ENCODE measurements at places on chromosomes 12 and 14. TPM values are rescaled to one million over a fixed set of nuclear protein-coding genes. Genes with fewer than 3 reads are reported as not detected.

FBLN5 gene
- total RNA-seq = 9.9 TPM

KLRC3 gene
- total RNA-seq = 1.6 TPM

RFX4 gene
- not detected for total RNA-seq

ARMH4 gene
- not detected for total RNA-seq

CFAP73 gene
- not detected for total RNA-seq

NID2 gene
- 0.42 TPM for total RNA-seq

CMA1 gene
- not detected for total RNA-seq

ARG2 gene
- total RNA-seq = 0.62 TPM

RFLNA gene
- total RNA-seq = not detected

TUBA1C gene
- 44.1 TPM for total RNA-seq

DNA sequence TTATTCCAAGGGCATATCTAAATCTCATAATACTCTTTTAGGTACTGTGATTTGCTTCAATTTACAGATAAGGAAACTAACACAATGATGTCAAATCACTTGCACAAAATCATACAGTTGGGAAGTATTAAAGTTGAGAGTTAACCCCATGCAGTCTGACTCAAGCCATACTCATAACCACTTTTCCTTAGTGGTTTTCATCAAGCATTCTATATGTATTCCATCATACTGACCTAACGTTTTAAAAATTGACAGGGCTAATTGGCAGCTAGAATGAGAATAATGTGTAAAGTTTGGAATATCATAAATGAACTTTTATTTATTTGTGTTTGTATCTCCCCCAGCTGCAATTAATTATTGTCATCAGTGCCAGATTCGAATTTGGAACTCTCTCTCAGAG, 20.9 kb downstream of the PUS7L start:
- H3K27me3 ChIP-seq = no peaks in the 10 kb centered on the region
- H3K4me1 ChIP-seq = no peaks in the 10 kb centered on the region
- no peak overlapping the region for H3K4me3 ChIP-seq
- peaks cover 27% of the 10 kb centered on the region for H3K36me3 ChIP-seq
- H3K27ac ChIP-seq = no peak overlapping the region

DNA sequence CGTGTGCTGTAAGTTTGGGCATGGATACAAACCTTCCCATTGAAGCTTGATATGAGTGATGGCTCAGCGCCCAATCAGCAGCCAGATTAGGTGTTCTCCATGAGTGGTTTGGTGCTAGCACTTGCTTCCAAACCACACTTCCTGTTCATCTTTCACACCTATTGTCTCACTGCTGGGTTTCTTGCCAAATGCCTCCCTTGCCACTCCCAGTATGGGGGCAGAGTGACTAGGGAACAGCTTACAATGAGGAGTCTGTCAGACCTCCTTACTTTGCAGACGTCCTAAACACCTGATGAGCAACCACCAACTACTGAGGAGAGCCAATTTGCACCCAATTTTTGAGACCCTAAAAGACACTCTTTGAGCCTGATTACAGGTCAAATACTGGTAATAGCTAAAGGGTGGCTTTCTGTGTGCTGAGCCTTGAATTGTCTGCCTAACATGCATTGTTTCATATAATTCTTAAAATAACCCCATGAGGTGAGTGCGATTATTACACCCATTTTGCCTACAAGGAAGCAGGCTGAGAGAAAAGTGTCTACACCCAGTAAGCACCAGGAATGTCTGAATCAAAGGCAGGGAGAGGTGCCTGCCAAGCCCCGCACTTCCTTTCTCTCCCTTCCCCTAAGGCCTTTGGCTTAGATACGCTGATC, 48.4 kb upstream of the FOS start:
- no peaks in the 10 kb centered on the region for H3K36me3 ChIP-seq
- H3K4me1 ChIP-seq = peaks cover 17% of the 10 kb centered on the region
- H3K27ac ChIP-seq = peak overlapping the region; percentile 48
- peaks cover 3% of the 10 kb centered on the region for H3K27me3 ChIP-seq

DNA sequence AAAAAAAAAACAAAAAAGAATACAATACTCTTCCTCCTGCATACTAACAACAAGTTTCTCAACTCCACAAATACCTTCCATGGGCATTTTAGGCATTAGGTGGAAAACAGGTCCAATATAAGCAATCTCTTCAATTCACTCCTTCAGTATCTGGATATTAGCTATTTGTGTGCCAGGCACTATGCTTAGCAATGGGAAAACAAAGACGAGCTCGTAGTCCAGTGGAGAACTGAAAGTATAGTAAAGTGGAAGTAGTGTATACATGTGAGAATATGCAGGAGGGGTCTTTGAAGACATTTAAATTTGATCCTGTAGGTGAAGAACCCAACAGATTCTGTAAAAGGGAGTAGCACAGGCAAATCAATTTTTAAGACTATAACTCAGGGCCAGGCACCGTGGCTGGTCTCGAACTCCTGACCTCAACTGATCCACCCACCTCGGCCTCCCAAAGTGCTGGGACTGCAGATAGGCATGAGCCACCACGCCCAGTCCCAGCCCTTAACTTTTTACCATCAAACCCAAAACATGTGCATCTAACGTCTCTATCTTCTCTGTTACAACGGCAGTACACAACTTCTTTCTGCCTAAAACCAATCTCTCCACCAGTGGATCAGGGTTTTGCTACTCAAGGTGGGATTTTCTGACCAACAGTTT, 10.6 kb downstream of the HECTD1 start:
- no peak overlapping the region for H3K4me3 ChIP-seq
- H3K27me3 ChIP-seq = no peaks in the 10 kb centered on the region
- H3K4me1 ChIP-seq = peaks cover 2% of the 10 kb centered on the region
- H3K36me3 ChIP-seq = no peaks in the 10 kb centered on the region
- DNase-seq = no peak
- H3K27ac ChIP-seq = no peak overlapping the region

DNA sequence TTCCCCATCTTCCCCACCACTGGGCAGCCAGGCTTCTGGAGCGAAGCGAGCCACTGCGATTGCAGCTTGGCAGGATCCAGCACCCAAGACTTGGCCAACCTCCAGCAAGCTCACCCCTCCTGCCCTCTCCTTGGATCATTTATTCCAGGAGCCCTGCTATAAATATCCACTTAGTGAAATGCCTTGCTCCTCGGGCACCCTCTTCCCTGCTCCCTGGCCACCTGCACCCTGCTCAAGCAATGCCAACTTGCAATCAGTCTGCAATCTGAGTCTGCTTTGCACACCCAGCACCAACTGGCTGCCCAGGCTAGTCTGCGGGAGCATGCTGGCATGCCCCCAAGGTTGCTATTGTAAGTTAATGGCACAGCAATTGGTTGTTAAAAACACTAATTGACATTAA, 666.0 kb downstream of the MED13L start:
- H3K4me1 ChIP-seq = no peaks in the 10 kb centered on the region
- H3K4me3 ChIP-seq = no peak overlapping the region
- H3K27me3 ChIP-seq = no peaks in the 10 kb centered on the region
- no peak overlapping the region for H3K27ac ChIP-seq
- H3K36me3 ChIP-seq = no peaks in the 10 kb centered on the region

DNA sequence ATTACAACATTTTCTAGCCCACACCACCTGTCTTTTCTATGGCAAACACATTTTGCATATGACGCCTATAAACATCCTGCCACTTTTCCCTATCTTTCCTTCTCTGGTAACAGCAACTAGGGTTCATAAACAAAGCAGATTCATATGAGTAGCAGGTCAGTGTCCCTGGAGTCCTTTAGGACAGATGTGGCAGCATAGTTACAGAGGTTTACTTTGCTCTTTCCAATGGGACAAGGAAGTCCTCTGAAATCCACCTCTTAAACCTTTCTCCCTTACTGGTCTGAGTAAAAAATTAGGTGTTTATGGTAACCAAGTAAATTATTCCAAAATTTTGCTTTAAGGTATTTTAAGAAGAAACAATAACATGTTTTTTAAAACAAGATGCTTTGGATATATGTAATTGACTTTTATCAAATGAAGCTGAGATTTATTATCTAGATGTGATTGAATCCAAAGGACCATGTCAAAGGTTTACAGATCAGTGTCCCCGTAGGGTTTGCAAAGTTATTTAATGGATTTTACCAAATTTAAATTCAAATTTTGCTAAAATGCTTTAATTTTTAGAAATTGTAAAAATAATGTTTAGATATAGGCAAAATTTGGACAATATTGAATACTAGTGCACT, 79.2 kb upstream of the PAWR start:
- H3K4me1 ChIP-seq = no peaks in the 10 kb centered on the region
- no peak overlapping the region for H3K4me3 ChIP-seq
- H3K27me3 ChIP-seq = no peaks in the 10 kb centered on the region

GRCh38 chr14:58109744-58110143, 42.3 kb downstream of the ARMH4 start:
- H3K4me3 ChIP-seq = no peak overlapping the region
- no peaks in the 10 kb centered on the region for H3K4me1 ChIP-seq

DNA sequence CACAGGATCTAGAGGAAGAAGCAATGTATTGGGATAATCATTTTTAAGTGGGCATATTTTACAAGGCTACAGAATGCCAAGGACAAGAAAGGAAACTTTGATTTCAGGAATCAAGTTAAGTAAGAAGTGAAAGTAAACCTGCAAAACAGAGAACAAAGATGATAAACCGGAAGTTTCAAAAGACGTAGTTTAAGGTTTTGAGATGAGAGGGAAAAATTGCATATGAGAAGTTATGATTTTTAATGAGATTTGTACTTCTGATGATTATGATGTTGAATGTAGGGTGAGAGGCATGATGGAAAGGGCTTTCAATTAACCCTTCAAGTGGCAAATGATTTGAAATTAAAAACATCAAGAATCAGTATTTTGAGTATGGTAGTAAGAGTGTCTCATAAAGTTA, 134.9 kb downstream of the CAPZA3 start:
- no peak for DNase-seq
- no peaks in the 10 kb centered on the region for H3K36me3 ChIP-seq

GRCh38 chr12:31585271-31585670, 5.7 kb downstream of the DENND5B start:
- no peak overlapping the region for H3K4me3 ChIP-seq
- no peak overlapping the region for H3K27ac ChIP-seq
- no peaks in the 10 kb centered on the region for H3K36me3 ChIP-seq

GRCh38 chr12:122437656-122438121, 15.2 kb upstream of the CLIP1 start:
- H3K27ac ChIP-seq = no peak overlapping the region
- no peak overlapping the region for H3K4me3 ChIP-seq

DNA sequence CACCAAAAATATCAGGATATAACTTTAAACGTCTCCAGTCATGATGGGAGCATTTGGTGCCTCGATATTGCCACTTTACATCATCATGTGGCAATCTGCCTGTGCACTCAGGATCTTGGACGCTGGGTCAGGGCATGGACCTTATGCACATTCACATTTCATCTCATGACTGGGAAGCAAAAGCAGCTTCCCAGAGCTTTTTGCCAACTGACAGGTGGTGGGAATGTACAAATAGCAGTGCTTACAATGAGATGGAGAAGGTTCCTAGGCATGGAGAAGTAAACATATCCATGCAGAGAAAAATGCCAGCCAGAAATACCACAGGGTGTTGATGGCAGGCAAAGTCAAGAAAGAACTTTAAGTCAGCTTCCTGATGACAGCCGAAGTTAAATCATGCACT, 30.3 kb downstream of the EFCAB11 start:
- H3K36me3 ChIP-seq = no peaks in the 10 kb centered on the region
- no peaks in the 10 kb centered on the region for H3K27me3 ChIP-seq
- H3K4me3 ChIP-seq = no peak overlapping the region
- no peaks in the 10 kb centered on the region for H3K4me1 ChIP-seq

DNA sequence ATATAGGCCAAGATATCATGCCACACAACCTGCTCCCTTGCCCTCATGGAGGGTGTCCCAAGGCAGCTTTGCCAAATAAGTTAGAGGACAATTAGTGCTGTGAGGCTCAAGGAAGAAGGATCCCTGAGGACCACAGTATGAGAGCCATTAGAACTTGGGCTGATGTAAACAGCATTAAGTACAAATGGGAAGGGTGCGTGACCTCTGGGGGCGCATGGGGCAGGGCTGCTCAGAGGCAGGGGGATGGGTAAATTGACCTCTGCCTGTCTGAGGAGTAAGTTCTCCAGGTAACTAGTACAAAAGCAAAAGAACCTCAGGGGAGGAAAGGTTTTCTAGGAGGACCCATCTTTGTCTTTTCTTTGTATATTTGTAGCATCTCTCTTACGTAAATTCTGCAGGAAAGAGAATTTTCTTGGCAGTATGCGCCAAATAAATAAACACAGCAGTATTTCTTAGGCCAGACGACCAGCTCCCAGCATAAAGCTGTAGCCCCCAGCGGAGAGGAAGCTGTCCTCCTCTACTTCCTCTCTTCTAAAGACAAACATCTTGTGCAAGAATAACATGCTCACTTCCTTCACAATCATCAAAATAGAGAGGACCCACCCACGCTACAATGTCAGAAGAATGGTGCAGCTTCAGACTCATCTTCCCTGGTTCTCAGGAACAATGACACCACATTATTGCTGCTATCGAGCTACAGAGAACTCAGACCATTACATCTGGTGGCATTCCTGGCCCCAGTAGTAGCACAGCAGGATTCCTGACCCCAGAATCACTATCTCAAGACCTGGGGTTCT, 16.4 kb upstream of the VWF start:
- peaks cover 8% of the 10 kb centered on the region for H3K27me3 ChIP-seq
- peak; percentile 27 for DNase-seq
- peaks cover 32% of the 10 kb centered on the region for H3K4me1 ChIP-seq
- peak overlapping the region; percentile 69 for H3K27ac ChIP-seq

GRCh38 chr12:124605150-124605882, 37.9 kb upstream of the NCOR2 start:
- no peak overlapping the region for H3K27ac ChIP-seq
- DNase-seq = no peak
- no peaks in the 10 kb centered on the region for H3K27me3 ChIP-seq

GRCh38 chr12:89082370-89082753, 269.9 kb downstream of the DUSP6 start:
- H3K4me1 ChIP-seq = peaks cover 4% of the 10 kb centered on the region
- no peaks in the 10 kb centered on the region for H3K36me3 ChIP-seq
- no peaks in the 10 kb centered on the region for H3K27me3 ChIP-seq
- DNase-seq = no peak
- no peak overlapping the region for H3K4me3 ChIP-seq
- H3K27ac ChIP-seq = no peak overlapping the region

DNA sequence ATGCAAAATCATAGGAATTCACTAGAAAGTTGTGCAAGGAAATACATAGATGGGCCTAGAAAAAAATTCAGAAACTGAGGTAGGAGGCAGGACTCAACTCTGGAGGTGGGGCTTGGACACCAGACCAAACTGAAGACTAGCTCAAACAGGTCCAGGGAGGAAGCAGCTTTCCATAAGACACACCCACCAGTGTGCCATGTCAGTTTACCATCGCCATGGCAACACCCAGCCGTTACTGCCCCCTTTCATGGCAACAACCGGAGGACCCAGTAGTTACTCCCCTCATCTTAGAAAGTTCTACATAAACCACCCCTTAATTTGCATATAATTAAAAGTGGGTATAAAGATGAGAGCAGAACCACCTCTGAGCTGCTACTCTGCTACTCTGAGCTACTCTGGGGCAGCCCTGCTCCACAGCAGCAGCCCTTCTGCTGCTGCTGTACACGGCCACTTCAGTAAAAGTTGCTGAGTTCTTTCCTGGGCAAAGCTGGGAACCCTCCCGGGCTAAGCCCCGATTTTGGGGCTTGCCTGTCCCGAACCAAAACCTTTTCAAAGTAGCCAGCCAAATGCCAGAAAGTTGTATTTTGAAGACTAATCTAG, 30.8 kb upstream of the NINJ2 start:
- H3K36me3 ChIP-seq = no peaks in the 10 kb centered on the region
- DNase-seq = no peak
- H3K27ac ChIP-seq = no peak overlapping the region
- no peaks in the 10 kb centered on the region for H3K27me3 ChIP-seq

GRCh38 chr12:9405886-9406563, 197.8 kb upstream of the PZP start:
- H3K4me1 ChIP-seq = peaks cover 5% of the 10 kb centered on the region
- H3K27me3 ChIP-seq = no peaks in the 10 kb centered on the region
- H3K27ac ChIP-seq = no peak overlapping the region
- no peak overlapping the region for H3K4me3 ChIP-seq
